Activated CD4-positive, alpha-beta T cell treated with anti-CD3 and anti-CD28 coated beads, Interleukin-2, amount 10 ng/mL, durations not matched to agents 7 days and 5 days (primary cell): ENCODE measurements at places on chromosomes 3 and 15.
A peak's percentile ranks its signal among the peaks of the same experiment; 100 is the strongest.

GRCh38 chr15:91857772-91858171 is 4.3 kb downstream of the SLCO3A1 start:
- peaks cover 80% of the 10 kb centered on the region for H3K4me1 ChIP-seq
- DNase-seq, result peak; percentile 62
- H3K27ac ChIP-seq, result peak overlapping the region; percentile 91
- H3K27me3 ChIP-seq, result no peaks in the 10 kb centered on the region

DNA sequence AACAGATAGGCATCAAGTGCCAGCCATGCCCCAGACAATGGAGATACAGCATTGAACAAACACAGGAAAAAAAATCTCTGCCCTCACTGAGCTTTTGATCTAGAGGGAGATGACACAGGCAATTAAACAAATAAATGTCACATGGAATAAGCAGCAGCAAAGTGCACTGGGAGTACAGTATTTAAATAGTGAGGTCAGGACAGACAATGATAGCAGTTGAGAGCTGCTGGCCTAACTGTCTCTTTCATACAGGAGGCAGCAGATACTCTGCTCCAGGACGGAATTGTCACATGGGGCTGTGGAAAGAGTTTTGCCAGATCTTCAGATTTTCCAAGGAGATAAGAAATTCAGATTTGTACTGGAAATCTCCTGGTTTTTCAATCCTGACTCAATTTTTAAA is 241.3 kb downstream of the THRB start:
- peaks cover 9% of the 10 kb centered on the region for H3K27me3 ChIP-seq
- no peak for DNase-seq
- no peak overlapping the region for H3K27ac ChIP-seq
- H3K4me3 ChIP-seq, result no peak overlapping the region
- H3K36me3 ChIP-seq, result no peaks in the 10 kb centered on the region

DNA sequence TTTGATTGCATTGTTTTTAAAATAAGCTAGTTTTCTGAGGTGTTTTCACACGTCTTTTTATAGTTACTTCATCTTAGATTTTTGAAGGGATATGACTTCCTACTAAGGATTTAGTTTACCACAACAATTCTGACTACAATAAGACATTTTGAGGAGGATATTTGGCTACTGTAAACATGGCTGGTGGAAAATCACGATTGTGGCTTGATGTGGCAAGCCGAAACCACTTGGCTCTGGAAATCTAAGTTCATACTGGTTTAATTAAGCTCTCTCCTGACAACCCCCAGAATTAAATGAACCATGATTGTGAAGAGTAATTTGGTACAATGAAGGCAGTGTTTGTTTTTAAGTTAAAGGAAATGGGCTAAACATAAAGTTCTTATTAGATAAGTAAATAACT is 30.8 kb downstream of the ST3GAL6 start:
- no peaks in the 10 kb centered on the region for H3K4me1 ChIP-seq
- no peaks in the 10 kb centered on the region for H3K36me3 ChIP-seq
- H3K27me3 ChIP-seq, result peaks cover 15% of the 10 kb centered on the region
- H3K27ac ChIP-seq, result no peak overlapping the region
- no peak overlapping the region for H3K4me3 ChIP-seq

GRCh38 chr3:194321693-194322640 is 29.2 kb downstream of the CPN2 start:
- H3K27ac ChIP-seq, result no peak overlapping the region
- H3K4me3 ChIP-seq, result no peak overlapping the region
- DNase-seq, result no peak

GRCh38 chr15:77118882-77119321 is 48.0 kb upstream of the TSPAN3 start:
- no peak overlapping the region for H3K4me3 ChIP-seq
- DNase-seq, result peak; percentile 65
- H3K4me1 ChIP-seq, result peaks cover 14% of the 10 kb centered on the region
- H3K36me3 ChIP-seq, result no peaks in the 10 kb centered on the region
- H3K27me3 ChIP-seq, result no peaks in the 10 kb centered on the region

DNA sequence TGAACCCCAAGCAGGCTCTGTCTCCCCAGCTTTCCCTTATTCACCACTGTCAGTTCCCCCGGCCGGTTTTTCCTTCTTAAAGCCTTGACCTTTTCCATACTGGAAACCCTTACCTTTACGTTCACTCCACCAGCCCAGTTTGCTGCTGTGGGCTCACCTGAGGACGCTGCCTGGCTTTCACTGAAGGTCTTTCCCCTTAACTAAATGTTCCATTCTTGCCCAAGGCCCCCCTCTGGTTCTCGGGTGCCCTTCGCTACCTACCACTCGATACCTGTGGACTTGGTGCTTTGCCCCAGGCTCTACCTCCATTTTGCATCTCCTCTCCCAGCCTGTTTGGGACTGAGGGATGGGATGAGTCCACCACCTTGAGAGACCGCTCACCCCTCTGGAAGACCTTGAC is 851 bp downstream of the AP2M1 start:
- peaks cover 36% of the 10 kb centered on the region for H3K36me3 ChIP-seq
- H3K4me3 ChIP-seq, result peak overlapping the region; percentile 91
- H3K27me3 ChIP-seq, result no peaks in the 10 kb centered on the region
- peaks cover 39% of the 10 kb centered on the region for H3K4me1 ChIP-seq
- DNase-seq, result no peak

DNA sequence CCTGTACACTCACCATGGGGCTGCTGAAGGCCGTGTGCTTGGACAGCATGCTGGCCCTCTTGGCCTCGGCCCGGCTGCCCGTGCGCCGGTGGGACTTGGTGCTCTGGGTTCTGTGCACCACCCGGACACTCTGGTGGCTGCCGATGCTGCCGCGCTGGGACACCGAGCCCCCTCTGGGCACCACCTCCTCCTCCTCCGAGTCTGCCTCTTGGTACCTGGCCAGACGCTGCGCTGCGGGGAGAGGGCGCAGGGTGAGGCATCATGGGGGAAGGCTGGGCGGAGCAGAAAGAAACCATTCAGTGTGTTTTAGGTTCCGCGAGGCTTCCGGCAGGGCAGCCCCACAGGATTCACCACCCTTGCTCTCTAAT is 145.0 kb downstream of the ATP10A start:
- H3K27ac ChIP-seq, result no peak overlapping the region
- no peak overlapping the region for H3K4me3 ChIP-seq
- H3K36me3 ChIP-seq, result peaks cover 35% of the 10 kb centered on the region
- H3K4me1 ChIP-seq, result no peaks in the 10 kb centered on the region

DNA sequence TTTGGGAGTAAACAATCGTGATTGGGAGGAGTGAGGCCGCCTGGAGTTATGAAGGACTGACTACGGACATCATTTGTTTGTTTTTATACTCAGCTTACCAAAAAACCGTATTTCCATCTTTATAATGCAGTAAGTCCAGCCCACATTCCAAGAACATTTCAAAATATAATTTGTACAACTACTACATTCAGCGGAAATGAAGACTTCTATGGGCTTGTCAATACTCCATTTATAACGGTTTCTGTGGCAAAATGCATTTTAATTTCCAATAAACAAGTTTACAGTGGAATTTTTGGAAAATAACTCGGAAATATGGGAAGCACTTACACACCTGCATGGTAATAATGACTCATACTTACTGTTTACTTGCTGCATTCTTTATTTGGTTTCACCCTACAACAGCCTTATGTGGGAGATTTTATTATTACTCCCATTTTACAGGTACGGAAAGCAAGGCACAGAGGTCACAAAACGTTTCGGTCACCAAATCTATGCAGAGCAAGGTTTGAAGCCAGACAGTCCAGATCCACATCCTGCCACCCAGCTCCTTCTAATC is 62.3 kb downstream of the LDHAL6B start:
- H3K4me1 ChIP-seq, result peaks cover 31% of the 10 kb centered on the region
- H3K36me3 ChIP-seq, result no peaks in the 10 kb centered on the region
- H3K27me3 ChIP-seq, result peaks cover 9% of the 10 kb centered on the region
- no peak overlapping the region for H3K27ac ChIP-seq
- no peak for DNase-seq
- H3K4me3 ChIP-seq, result no peak overlapping the region

- no peaks in the 10 kb centered on the region for H3K4me1 ChIP-seq
- no peak overlapping the region for H3K27ac ChIP-seq
- no peaks in the 10 kb centered on the region for H3K27me3 ChIP-seq
These were observed 13.4 kb upstream of the TRH start for GRCh38 chr3:129961141-129961541.

DNA sequence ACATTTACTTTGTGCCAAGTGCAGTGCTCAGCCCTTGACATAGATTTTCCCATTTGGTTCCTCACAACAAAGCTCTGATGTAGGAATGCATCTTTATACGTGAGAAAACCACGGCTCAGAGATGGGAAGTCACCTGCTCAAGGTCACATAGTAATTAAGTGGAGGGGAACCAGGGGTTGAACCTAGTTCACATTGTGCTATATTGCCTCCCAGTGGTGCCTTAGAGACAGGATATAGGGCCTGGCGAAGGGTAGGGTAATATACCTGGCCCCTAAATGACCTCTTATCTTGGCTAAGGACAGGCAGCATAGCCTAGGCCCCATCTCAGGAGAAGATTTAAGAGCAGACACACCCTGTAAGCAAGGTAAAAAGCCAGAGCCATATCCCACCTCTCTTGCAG is 71.5 kb downstream of the FOXP1 start:
- DNase-seq, result peak; percentile 59
- no peaks in the 10 kb centered on the region for H3K27me3 ChIP-seq
- H3K4me1 ChIP-seq, result peaks cover 18% of the 10 kb centered on the region
- no peaks in the 10 kb centered on the region for H3K36me3 ChIP-seq
- H3K4me3 ChIP-seq, result no peak overlapping the region

- H3K4me3 ChIP-seq, result no peak overlapping the region
- peaks cover 21% of the 10 kb centered on the region for H3K27me3 ChIP-seq
- no peaks in the 10 kb centered on the region for H3K36me3 ChIP-seq
- DNase-seq, result no peak
These were observed 136.3 kb upstream of the PRR20G start for GRCh38 chr3:127423856-127424765.

DNA sequence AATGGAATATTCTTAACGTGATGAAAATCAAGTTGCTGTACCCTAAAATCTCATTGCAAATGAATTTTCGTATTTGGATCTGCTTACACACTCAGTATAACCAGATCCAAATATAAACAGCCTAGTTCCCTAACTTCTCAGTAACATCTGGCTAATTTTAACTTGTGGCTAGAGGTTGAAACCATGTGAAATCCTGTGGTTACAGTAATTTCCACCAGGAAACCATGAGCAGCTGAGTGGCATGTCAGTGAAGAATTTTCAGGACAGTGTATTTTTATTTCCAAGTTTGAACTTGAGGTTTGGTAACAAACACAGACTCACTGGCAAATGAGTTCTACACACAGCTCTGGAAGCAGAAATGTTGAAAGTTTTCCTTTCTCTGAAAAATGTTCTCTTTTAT is 754.1 kb downstream of the NR2F2 start:
- no peak for DNase-seq
- no peaks in the 10 kb centered on the region for H3K27me3 ChIP-seq
- H3K4me3 ChIP-seq, result no peak overlapping the region
- H3K36me3 ChIP-seq, result no peaks in the 10 kb centered on the region

DNA sequence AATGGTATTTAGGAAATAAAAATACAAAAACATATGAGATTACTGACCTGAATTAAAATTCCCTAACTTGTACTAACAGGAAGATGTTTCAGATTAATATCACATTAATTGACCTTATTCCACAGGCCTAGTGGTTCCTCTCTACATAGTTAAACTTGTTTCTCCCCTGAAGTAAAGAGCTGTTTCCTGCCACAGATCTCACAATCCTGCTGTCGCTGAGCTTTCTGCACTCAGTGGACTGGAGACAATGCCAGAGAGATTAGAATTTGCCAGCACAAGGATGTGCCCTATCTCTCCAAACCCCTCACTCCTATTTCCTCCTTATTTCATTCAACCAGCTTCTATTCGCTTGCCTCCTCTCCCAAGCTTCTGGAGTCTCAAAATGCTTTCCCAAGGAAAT is 130.6 kb downstream of the CTNNB1 start:
- no peak overlapping the region for H3K27ac ChIP-seq
- no peak for DNase-seq
- no peaks in the 10 kb centered on the region for H3K4me1 ChIP-seq
- no peaks in the 10 kb centered on the region for H3K36me3 ChIP-seq
- H3K4me3 ChIP-seq, result no peak overlapping the region

DNA sequence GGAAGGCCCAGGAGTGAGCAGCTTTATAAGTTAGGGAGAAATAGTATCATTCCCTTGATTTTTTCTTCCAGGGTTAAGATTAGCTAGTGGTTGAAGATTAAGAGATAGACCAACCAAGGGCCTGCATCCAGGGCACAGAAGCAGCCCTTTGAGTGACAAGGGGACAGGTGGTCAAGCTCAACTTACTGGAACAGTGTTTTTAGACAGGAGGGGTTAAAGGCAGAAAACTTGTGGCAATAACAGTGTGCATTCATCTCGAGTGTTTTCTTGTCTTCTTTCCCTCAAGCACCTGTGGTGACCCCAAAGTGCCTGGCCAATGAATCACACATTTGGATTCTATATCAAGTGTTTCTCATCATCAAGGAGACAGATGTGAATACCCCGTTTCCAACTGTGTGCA is 267.5 kb downstream of the PDCD6IP start:
- H3K27ac ChIP-seq, result no peak overlapping the region
- H3K4me3 ChIP-seq, result no peak overlapping the region
- no peaks in the 10 kb centered on the region for H3K4me1 ChIP-seq

DNA sequence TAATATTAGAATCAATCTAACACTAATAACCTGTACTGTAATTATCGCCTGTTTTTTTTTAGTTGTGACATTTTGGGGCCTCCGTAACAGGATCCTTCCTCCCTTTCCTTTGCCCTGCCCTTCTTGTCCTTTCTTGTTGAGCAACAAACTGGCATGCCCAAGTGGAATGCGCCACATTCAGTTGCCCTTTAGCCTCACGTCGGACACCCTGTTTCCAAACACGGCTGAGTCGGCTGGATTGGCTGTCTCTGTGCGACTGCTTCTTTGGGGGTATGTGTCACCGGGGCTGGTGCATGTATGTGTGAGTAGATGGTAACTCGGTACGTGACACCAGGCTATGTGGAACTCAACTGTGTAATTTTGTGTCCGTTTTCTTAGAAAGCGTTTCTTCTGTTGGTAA is 24.1 kb downstream of the TRAK1 start:
- DNase-seq, result no peak
- no peak overlapping the region for H3K27ac ChIP-seq
- no peaks in the 10 kb centered on the region for H3K36me3 ChIP-seq
- H3K27me3 ChIP-seq, result no peaks in the 10 kb centered on the region
- peaks cover 23% of the 10 kb centered on the region for H3K4me1 ChIP-seq
- no peak overlapping the region for H3K4me3 ChIP-seq

GRCh38 chr3:177463863-177464262 is 266.6 kb upstream of the TBL1XR1 start:
- H3K36me3 ChIP-seq, result no peaks in the 10 kb centered on the region
- H3K4me3 ChIP-seq, result no peak overlapping the region
- no peaks in the 10 kb centered on the region for H3K4me1 ChIP-seq
- DNase-seq, result no peak
- no peaks in the 10 kb centered on the region for H3K27me3 ChIP-seq

GRCh38 chr3:169744366-169745054 is 20.4 kb downstream of the TERC start:
- no peak overlapping the region for H3K4me3 ChIP-seq
- peaks cover 7% of the 10 kb centered on the region for H3K4me1 ChIP-seq
- H3K27ac ChIP-seq, result no peak overlapping the region
- no peaks in the 10 kb centered on the region for H3K36me3 ChIP-seq
- peaks cover 27% of the 10 kb centered on the region for H3K27me3 ChIP-seq
